ENCODE measurements at places on chromosomes 16 and 17.

DNA sequence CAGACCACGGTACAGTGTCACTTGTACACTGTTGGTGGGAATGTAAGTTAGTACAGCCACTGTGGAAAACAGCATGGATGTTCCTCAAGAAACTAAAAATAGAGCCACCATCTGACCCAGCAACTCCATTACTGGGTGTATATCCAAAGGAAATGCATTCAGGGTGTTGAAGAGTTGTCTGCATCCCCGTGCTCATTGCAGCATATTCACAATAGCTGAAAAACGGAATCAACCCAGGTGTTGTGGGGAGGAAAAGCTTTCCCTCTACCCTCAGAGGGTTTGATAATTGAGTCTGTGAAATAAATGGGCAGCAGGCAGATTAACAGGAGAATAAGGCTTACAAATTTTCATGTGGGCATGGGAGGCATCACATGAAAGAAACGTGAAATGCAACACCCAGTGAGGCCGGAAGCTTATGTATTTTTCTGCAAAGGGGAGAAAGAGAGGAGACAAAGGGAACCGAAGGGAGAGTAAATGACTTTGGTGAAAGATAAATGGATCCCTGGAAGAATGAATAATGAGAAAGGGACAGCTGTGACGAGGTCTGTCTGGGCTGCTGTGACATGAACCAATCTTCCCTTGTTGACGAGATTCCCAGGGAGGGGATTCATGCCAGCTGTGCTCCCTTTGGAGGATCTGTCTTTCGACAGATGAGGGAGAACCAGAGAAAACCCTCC lies 106.2 kb downstream of the KCNJ12 start:
- DNase-seq: no peak

- DNase-seq: no peak
These were observed 1.3 kb downstream of the FDXR start for GRCh38 chr17:74871356-74872076.

- DNase-seq: no peak
These were observed 9.3 kb downstream of the TPSD1 start for GRCh38 chr16:1265090-1265630.

DNA sequence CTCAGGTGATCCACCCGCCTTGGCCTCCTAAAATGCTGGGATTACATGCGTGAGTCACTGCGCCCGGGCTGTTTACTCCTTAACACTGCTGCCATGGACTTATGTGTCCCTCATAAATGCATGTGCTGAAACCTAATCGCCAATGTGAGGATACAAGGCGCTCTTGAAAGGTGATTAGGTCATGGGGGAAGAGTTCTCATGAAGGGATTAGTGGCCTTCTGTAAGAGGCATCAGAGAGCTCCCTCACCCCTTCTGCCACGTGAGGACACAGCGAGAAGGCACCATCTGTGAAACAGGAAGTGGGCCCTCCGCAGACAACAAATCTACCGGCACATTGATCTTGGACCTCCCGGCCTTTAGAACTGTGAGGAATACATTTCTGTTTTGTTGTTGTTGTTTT lies 19.1 kb downstream of the ITPRIPL2 start:
- DNase-seq: no peak

GRCh38 chr17:76530811-76531485 lies 6.6 kb downstream of the CYGB start:
- no peak for DNase-seq

DNA sequence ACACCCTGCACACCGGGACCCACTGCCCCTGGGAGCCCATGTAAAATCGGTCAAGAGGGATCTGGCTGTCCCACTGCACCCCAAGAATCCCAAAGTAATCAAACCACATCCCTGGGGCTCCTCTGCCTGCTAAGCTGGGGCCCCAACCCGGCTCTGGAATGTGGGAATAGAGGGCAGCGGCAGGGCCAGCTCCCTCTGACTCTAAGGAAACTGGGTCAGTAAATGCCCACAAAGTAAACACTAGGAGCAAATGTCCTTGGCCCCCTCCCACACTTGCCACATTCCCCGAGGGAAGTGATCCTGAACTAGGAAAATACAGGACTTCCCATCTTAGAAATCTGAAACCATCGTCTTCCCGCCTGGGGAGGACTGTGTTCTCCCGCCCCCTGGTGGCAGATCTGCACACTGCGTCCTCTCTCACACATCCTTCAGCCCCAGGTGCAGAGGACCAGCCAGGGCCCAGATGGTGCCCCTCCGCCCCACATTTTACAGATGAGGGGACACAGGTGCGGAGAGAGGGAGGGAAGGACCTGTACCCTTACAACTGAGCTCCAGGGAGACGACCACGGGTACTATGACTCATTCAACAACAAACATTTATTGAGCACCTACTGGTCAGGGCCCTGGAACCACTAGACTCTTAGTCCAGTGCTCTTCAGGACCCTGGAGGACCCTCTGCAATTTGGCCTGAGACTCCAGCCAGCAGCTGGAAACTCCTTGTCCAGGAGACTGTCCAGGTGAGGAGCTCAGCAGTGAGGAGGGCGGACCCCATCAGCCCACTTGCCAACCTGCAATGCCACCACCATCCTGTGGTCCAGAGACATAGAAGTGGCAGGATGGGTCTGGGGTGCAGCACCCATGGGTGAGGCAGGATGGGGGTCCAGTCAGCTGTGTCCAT lies 10.1 kb downstream of the P3H4 start:
- DNase-seq: peak; percentile 81

DNA sequence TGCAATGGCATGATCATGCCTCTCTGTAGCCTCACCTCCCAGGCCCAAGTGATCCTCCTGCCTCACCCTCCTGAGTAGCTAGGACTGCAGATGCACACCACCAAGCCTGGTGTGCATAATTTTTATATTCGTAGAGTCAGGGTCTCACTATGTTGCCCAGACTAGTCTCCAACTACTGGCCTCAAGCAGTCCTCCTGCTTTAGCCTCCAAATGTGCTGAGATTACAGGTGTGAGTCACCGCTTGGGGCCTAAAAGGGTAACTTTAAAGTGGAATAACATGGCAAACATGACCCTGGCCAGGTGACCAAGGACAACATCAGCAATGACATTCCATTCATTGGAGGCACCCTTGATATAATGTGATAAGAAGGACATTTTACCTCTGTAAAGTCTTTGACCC lies 26.1 kb downstream of the HSBP1 start:
- DNase-seq: no peak

DNA sequence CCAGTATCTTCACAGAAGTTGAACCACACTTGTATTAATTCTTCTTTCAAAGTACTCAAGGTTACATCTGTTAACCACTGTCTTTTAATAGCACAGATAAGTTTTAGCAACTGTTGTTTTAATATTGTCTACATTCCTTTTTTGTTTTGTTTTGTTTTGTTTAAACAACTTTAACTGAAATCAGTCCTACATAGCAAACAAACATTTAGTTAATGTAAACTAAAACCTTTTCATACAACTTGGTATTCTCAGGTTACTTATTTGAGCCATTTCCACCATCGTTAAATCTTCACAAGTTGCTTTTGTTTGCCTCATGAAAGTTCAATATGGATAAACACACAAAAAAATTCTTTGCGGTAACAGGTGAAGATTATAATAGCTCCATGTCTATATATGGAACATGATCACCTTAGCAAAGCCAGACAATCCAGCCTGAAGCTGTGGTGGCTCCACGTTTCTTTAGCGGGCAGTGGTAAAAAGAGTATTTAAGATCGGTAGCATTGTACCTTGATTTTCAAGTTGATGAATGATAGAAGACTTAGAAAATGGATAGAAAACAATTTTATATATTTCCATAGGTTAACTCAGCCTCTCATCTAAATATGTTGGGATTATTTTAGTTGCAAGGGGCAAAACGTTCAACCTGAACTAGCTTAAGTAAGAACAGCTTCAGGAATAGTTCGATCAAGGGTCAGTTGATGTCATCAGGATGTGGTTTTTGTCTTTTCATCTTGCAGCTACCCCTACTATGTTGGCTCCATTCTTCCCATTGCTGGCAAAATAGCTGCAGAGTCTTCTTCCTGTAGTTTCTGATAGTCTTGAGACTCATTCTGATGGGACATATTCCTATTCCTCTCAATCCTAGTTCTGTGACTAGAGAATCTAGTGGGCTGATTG lies 182.8 kb downstream of the FTO start:
- no peak for DNase-seq

DNA sequence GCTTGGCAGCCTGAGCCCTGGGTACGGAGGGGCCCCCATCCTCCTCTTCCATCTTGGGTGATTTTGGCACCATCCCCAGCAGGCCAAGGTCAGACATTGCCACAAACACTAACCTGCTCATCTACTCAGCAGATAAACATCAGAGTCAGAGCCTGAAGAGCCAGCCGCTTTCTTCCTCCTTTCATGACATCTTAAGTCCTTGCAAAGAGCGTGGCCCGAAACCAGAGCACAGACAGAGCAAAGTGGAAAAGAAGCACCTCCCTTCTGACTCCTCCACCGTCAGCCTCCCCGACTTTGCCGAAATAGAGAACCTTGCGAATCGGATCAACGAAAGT lies 60.4 kb upstream of the RPH3AL start:
- no peak for DNase-seq

DNA sequence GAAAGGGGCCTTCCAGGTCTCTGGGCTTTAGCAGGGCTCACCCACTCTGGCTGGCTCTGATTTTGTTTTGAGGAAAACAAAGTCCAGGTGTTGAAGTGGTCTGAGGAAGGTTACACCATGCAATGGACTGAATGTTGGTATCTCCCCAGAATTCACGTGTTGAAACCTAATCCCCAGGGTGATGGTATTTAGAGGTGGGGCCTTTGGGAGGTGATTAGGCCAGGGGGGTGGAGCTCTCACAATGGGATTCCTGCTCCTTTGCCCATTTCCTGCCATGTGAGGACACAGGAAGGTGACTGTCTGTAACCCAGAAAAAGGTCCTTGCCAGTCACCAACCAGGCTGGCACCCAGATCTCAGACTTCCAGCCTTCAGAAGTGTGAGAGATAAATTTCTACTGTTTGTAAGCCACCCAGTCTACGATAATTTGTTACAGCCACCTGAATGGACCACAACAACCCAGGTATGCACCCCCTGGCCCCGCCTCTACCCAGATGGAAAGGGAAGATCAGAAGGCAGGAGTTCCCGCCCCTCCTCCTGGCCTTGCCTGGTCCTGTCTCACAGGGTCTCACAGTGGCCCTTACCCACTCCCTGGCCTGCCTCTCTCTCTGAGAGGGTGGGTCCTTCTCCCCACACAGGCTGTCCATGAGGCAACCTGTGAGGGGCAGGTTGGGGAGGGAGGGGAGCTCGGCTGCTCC lies 32.0 kb downstream of the LRRC75A start:
- DNase-seq: no peak

- no peak for DNase-seq
These were observed 938.9 kb downstream of the CDH11 start for GRCh38 chr16:64182985-64183384.

- no peak for DNase-seq
These were observed 279.0 kb downstream of the CPPED1 start for GRCh38 chr16:12524658-12525057.

All from ELR (cell line).